RPMI8226 (cell line): ENCODE measurements at places on chromosomes 5 and 9.

- DNase-seq, result no peak
Measured at GRCh38 chr9:130325921-130326320, 60.4 kb downstream of the HMCN2 start.

GRCh38 chr5:42804717-42805339, 6.9 kb downstream of the SELENOP start:
- no peak for DNase-seq

- no peak for DNase-seq
Measured at GRCh38 chr9:112338561-112338960, 5.1 kb upstream of the PTBP3 start.

- DNase-seq, result no peak
Measured at GRCh38 chr5:95454536-95454935, 63.4 kb downstream of the FAM81B start.

- DNase-seq, result no peak
Measured at GRCh38 chr9:121331992-121332685, 37.9 kb downstream of the STOM start.

DNA sequence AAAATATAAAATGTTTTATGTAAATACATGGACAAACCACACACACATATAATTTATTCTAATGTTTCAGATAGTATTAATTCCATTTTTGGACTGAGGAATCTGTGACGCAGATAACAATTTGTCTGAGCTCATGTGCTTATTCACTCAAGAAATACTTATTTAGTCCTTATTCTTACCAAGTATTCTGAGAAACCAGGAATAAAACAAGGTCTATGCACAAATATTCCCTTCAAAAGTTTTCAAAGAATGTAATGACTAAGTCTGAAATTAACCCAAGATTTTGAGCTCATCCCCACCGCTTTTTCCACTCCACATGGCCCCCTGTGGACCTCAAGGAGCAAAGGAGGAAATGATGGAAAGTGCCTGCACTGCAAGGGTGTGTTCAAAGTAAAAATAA, 1022.3 kb downstream of the EFNA5 start:
- no peak for DNase-seq

DNA sequence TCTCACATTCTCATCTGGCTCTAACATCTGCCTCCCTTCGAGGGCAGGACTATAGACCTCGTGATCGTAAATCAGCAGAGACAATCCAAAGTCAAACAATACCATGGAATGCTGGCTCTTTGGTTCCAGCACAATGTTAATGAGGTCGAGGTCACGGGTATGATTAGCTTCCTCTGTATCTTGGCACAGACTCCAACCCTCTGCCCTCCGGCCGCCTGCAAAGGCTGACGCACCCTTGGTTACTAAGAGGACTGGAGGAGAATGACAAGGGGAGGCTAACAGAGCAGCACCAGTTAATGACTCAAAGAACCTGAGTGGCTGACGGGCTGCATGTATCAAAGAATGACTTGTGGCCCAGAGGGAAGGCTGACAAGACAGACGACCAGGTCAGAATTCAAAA, 10.1 kb downstream of the LHFPL2 start:
- no peak for DNase-seq

- DNase-seq, result no peak
Measured at GRCh38 chr5:146897061-146897460, 18.5 kb upstream of the PPP2R2B start.

DNA sequence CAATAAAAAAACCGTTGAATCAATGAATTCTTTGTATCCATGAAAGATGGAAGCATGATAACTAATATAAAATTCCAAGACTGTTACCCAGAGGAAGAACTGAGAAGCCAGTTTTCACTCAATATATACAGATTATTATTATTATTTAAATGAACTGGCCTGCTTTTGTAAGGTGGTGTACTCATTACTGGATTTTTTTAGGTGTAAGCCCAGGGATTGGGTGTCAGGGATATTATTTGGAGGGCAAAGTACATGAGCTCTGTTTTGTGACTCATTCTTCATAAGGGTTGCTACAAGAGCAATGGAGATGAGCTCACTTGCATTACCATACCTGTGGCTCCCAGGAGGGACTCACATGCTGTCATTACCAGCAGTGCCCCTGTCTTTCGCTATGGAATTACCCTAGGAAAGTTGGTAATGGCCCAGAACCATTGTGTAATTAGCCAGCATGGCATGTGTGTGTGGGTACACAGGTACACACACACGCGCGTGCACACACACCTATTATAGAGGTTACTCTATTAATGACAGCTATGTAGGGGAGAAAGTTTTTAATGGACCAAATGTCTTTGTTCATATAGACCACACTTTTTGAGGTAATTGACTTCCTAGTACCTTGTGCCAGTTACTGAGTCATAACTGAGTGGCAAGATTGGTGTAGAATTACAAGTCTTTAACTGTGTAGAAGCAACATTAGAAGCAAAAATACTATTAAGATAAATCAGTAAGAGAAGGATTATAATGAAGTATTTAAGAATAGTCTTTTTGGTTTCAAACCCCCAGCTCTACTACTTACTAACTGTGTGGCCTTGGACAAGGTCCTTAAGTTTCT, 143.4 kb downstream of the GDNF start:
- no peak for DNase-seq

DNA sequence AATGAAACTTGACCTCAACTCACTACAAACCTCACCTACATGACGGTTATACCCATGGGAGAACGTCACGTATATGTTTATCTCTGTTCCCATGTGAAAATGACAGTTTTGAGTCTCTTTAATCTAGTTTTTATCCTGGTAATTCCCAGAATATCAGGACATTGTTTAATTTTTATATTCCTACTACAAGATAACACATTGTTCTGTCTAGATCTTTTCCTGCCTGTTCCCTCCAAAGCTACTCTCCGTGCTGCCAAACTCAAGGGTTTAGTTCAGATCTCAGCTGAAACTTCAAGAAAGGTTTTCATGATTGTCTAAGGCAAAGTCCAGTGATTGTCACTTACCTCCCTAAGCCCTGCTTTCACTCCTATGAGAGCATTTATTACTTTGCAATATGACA, 1159.4 kb upstream of the SEMA6A start:
- DNase-seq, result no peak
